ENCODE measurements at places on chromosomes 13 and 19. TPM values are rescaled to one million over a fixed set of nuclear protein-coding genes. Genes with fewer than 3 reads are reported as not detected.

- no peak for DNase-seq
These were observed 26.7 kb upstream of the TDRD3 start for GRCh38 chr13:60370343-60370742.

Gene TBC1D17
- polyA plus RNA-seq = 48.4 TPM

Gene TTC9B
- 0.17 TPM for polyA plus RNA-seq

DNA sequence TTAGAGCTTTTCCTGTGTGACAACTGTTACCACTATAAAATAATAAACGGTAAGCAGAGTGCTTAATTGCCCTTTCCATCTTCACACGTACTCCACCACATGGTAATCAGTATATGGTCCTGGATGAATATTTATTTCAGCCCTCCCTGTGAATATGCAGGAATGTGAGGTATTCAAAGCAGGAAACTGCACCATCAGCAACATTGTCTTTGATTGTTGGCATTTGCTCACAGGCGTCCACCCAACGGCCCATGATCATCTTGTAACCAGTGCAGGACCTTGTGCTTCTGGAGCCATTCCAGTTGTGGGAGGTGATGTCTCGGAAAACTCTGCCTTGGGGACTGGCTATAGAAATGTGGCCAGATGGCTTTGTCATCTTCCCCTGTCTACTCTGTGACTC lies 132.6 kb downstream of the COG6 start:
- no peak for DNase-seq

DNA sequence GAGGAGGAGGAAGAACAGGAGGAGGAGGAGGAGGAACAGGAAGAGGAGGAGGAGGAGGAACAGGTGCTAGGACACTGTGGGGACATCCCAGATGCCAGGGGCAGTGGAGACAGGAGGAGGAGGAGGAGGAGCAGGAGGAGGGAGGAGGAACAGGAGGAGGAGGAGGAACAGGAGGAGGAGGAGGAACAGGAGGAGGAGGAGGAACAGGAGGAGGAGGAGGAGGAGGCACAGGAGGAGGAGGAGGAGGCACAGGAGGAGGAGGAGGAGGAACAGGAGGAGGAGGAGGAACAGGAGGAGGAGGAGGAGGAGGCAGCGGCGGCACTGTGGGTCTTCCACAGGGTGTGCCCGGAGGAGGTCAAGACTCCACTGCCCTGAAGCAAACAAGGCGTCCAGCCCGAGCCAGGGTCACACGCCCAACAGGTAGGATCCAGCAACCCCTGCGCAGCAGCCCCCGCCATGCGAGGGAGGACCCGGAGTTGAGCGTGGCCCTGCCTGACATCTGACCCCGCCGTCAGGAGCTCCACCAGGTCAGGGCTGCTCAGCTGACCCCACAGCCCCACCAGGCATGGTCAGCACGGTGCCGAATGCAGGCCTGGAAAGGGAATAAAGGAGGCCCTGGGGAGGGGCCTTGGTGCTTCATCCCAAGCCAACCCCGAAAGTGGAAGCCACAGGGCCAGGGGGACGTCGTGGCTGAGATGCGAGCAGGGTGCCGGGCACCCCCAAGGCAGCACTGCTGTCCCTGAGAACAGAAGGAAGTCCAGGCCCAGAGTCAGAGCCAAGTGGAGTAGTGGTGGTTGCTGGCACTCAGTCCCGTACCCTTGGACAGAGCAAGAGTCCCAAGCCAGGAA lies 9.2 kb downstream of the SBNO2 start:
- DNase-seq = no peak

- no peak for DNase-seq
These were observed 440.5 kb upstream of the SGCG start for GRCh38 chr13:22740264-22740663.

Gene ZIK1
- polyA plus RNA-seq = 18.9 TPM

Gene DDX39A
- polyA plus RNA-seq = 39.2 TPM

Gene KIR2DL4
- not detected for polyA plus RNA-seq

DNA sequence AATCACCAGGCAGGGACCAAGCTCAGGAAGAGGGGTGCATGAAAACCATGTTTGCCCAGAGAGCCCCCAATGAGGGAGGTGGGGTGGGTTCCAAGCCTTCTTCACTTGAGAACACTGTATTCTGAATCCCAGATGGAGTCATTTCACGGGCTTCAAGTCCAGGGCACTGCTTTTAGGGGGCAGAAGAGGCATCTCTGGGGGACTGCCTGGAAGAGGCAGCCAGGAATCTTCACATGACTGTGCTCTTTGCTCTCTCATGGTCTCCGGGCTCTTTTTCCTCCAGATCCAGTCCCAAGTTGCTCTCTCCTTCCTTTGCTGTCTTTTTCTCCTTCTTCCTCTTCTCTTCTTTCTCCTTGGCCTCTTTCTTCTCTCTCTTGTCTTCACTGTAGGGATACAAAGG lies 5.7 kb downstream of the SMIM24 start:
- DNase-seq = no peak

DNA sequence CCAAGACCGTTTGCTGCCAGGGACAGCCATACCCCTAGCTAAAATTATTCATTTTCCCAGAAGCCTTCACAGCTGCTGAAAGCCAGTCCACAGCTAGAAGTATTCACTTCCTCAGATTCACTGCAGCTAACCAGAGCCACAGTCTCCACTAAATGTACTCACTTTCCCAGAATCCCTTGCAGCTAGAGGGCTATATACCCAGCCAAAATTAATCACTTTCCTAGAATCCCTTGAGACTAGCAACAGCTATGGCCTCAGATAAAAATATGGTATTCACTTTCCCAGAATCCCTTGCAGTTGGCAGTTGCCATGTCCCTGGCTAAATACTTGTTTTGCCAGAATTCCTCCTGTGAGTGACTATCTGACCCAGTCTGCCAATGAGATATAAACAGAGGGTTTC lies 13.8 kb upstream of the MEIS3 start:
- no peak for DNase-seq

DNA sequence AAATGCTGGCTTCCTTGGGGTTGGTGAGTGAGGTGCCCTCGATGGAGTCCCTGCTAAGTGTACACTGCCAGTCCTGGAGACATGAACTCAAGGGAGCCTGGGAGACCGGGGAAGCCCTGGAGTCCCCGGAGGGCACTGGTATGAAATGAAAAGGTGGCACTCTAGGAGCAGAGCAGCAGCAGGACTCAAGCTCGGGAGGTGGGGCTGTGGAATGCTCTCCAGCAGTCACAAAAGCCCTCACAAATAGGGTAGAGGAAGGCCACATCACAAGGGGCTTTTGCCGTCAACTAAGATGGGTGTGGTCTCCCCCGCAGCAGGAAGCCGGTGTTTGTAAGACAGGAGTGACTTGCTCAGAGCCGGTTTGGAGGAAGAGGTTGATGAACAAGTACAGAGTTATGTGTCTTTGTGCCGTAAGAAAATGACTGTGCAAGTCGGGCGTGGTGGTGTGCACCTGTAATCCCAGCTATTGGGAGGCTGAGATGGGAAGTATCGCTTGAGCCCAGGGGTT lies 19.3 kb downstream of the CCNE1 start:
- no peak for DNase-seq

Gene MBD3L3
- polyA plus RNA-seq = not detected

Gene PTPRS
- polyA plus RNA-seq = 77.8 TPM

Gene OPA3
- polyA plus RNA-seq = 5.8 TPM

Gene CRX
- 0.07 TPM for polyA plus RNA-seq

GRCh38 chr13:95217920-95218830 lies 83.1 kb downstream of the ABCC4 start:
- no peak for DNase-seq

Gene KRTDAP
- 1.3 TPM for polyA plus RNA-seq

DNA sequence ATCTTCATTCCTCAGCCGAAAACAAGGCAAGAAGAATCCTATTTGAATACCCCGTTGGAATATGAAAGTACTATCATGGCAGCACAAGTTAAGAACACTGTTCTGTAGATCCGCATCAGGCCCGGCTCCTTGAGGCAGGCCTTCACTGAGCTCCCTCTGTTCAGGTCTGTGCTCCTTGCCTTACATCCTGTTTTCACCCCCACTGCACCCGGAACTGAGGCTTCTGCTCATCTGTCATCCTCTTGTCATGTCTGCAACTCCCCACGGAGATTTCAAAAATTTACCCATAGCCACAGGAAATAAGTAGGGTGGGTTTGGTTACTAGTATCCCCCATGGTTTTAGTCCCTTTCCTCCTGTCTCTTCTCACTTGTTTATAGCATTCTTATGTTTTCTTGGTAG lies 861.9 kb downstream of the GPC5 start:
- no peak for DNase-seq

- no peak for DNase-seq
These were observed 759.2 kb upstream of the SLITRK1 start for GRCh38 chr13:84641491-84641890.

DNA sequence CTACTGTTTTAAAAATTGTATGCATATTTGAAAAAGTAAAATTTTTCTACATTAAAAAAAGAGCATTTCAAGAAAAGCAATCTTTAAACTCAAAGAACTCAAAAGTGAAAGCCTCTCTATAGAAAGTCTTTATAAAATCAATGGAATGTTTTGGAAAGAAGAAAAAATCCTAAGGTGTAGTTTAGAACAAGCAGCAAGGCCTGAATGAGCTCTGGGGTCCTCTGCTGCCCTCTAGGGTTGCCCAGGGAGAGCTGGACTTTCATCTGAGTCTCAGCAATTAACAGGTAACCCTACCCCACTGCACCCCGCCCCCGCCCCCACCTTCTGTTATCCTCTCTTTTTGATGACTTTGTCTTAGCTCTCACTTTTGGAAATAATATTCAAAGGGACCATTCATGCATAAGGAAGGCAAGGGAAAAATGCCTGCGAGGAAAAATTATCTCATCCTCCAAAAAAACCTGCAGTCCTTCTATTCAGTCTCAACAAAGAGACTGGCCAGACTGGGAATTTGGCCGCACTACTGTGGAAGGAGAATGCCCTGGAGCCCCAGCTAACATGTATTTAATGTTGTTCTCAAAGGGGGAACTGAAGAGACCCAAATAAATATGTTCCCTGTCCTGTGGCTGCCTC lies 24.1 kb downstream of the SLC25A30 start:
- DNase-seq = no peak

DNA sequence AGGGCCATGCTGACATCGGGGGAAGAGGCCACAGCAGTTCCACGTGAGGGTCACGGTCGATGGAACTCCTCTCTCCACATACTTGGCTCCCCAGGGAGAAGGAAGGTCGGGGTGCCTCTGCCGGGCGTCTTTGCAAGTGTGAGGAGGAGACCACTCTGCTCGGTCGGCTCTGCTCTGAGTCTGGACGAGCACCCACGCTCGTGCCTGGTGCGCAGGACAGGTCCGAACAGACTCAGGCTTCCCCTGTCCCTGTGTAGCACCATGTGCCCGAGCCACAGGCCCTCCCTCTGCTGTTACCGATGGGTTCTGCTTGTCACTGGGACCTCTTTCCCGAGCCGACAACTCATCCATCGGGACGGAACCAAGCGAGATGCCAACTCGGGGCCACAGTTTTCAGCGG lies 35.1 kb downstream of the TMEM255B start:
- DNase-seq = no peak

Data from right lung (tissue), 10 donors.